Endothelial cell of umbilical vein (primary cell): ENCODE measurements at places on chromosomes 6 and 20. TPM values are rescaled to one million over a fixed set of nuclear protein-coding genes. Genes with fewer than 3 reads are reported as not detected.
A peak's percentile ranks its signal among the peaks of the same experiment; 100 is the strongest.

DNA sequence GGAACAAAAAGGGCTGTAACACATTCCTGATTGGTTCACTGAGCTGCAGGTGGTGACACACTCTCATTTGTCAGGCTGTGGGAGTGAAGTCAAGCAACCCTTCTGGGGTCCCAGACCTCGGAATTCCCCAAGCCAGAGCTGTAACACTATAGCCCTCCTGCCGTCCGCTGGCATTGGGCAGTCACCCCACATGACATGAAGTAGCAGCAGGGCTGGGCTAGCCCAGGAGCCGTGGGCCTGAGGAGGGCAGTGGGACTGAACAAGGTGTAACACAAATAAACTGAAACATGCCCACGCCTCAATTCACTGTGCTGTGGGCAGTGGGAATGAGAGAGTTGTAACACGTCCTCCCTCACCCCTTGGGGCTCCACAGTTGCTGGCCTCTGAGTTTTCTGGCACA, 689.1 kb upstream of the EYS start:
- DNase-seq = no peak

- no peak for DNase-seq
These were observed 225.2 kb downstream of the SMOC2 start for GRCh38 chr6:168666170-168666569.

- DNase-seq = no peak
These were observed 16.3 kb downstream of the WFDC3 start for GRCh38 chr20:45775411-45775810.

DNA sequence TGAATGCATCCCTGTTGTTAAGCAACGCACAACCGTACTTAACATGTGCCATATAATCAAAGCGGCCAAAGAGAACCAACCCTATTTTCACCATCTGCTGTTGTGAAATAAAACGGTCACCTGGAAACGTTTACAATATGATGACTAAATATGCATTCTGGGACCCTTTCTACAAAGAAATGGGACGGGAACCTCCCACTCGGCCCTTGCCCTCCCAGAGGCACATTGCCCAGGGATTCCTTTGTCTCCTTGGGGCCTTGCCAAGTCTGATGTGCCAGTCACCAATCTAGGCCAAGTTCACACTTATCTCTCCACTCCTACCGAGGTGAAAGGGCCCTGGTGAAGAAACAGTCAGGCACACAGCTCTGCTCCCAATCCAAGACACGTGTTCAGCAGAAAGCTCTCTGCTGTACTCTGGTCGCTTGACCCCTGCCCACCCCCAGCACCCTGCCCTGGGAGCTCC, 427.4 kb upstream of the JARID2 start:
- no peak for DNase-seq

Gene BPIFB2
- not detected in 2 replicates for polyA plus RNA-seq

- DNase-seq = no peak
These were observed 51.7 kb downstream of the GFOD1 start for GRCh38 chr6:13435477-13436246.

DNA sequence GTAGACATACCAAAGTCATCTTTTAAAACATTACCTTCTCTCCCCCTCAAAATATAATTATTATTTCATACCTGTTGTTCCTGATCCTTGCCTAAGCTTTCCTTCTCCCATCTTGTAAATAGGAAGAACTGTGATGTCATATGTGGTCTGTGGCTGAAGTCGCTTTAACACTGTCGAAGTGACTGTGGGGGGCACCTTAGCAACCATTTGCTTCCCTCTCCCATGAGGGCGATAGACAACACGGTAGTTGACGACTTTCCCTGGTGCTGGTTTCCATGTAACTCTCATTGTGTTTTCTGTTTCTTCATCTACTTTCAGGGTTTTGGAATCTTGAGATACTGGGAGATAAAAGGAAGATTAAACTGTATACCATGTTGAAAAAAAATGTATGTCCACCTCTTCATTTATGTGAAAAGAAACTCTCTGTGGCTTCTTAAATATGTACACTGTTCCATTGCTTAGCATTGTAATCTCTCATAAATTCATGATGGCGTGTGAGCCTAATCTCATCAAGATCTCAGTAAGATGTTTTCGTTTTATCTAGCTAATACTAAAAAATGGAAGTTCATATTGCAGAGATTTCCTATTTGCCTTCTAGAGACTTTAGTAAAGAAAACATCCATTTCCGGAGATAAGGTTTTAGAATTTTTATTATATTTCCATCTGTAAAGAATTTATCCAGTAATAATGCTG, 49.5 kb downstream of the COL12A1 start:
- DNase-seq = peak; percentile 73

DNA sequence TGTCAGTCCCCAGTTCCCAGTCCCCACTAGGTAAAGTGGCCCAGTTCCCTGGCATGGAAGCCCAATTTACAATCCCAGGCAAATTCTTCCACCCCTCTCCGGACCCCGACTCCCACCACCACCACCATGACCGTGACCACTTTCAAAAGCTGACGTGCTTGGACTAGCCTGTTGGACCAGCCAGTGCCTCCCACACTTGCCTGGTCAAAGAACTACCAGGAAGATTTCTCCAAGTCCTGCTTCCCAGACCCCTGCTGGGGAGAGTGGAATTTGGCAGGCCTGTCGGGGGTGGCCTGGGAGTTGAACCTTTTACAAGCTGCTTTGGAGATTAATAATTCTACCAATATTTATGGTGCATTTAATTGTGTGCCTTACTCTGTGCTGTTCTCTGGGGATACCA, 1.4 kb upstream of the PTPRT start:
- DNase-seq = no peak

DNA sequence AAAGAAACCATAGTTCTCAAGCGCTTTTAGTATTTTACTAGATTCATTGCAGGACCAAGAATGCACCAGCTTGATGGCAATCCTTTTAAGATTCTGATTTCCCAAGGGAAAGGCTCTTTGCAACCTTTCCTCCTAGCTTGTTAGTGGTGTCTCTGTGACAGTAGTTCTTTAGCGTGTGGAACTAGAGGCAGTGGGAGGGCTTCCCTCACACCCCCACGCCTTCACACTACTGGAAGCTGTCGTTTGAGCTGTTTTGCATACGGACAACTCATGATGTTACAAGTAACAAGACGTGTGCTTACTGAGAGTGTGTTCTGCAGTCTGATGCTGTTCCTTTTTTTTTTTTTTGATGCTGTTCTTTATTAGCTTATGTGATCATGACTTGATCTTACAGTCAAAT, 34.1 kb downstream of the EYA4 start:
- no peak for DNase-seq

GRCh38 chr6:40860443-40860842, 178.6 kb downstream of the UNC5CL start:
- DNase-seq = no peak

Gene HMGCLL1
- not detected in 2 replicates for polyA plus RNA-seq

DNA sequence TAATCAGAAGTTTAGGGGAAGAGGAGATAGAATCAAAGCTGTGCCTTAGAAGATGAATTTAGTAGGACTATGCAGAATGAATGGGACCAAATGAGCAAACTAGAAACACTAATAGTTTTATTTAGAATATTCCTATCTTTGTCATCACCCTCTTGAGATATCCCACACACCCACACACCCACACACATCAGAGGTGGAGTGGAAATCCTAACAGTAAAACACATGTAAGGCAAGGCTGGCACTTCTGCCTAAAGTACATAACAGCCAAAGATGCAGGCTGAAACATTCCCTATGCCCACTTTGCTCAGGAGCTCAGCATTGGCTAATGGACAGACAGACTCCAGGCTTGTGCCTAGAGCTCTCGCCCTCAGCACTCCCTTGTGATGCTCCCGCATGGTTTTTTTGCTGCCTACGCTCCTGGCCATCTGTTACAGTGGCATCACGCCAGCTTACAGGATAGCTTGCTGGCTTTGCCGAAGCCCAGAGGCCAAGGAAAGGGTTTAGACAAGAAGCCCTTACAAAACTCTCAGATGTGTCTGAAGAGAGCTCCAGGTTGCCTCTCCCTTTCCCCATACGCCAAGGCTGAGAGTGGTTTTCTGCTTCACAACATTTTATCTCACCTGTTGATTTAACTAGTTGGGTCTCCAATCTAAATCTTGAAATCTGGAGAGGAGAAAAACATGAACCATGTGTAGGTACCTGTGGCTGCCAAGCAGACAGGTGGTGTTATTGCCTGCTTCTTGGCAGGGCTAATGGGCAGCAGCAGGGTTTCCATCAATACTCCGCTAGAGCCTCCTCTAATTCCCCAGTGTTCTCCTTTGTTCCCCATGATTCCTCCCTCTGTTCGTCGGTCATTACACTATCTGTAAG, 282.6 kb upstream of the ID4 start:
- no peak for DNase-seq

Gene AGPAT1
- polyA plus RNA-seq = 132 and 151 TPM in 2 replicates

DNA sequence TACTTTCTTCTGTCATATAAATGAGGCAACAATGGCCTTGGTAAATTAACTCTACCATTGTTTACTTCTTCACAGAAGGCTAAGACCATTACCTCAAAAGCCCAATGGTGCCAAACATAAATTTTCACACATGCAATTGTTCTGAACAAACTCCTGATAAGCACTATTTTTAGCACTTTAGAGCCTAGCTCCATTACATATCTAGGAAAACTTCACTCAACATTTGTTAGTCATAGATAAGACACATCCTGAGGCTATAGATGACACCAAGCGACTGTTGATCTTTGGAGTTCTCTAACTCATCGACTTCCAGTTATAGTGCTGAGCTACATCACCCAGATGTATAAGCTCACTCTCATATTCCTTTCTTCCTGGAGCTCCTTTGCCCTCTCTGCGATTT, 245.9 kb downstream of the EYS start:
- peak; percentile 14 for DNase-seq

DNA sequence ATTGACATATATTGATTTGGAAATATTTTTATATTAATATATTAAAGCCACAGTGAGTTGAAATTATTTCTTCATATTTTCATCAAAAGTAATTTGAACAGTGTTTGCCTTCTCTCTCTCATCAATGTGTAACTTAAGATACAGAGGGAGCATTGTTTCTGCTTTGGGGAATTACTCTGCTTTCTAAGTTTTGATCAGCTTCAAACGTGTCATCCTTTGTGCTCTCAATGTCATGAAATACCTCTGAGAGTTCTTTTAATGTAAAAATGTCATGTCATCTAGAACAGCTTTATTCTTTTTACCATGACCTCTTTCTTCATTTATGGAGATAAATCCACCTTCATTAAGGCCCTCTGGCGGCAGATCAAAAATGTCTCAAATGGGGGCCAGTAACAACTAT, 259.4 kb upstream of the STXBP5 start:
- DNase-seq = no peak

GRCh38 chr20:33693741-33694638, 7.8 kb upstream of the E2F1 start:
- DNase-seq = no peak

Gene EPB41L1
- polyA plus RNA-seq = 6.1 and 18.9 TPM in 2 replicates

- no peak for DNase-seq
These were observed 37.2 kb downstream of the SEL1L2 start for GRCh38 chr20:13953227-13953626.

GRCh38 chr6:141110481-141110880, 1022.2 kb upstream of the GJE1 start:
- peak; percentile 20 for DNase-seq

- DNase-seq = no peak
These were observed 34.1 kb downstream of the BANF2 start for GRCh38 chr20:17733767-17734304.

DNA sequence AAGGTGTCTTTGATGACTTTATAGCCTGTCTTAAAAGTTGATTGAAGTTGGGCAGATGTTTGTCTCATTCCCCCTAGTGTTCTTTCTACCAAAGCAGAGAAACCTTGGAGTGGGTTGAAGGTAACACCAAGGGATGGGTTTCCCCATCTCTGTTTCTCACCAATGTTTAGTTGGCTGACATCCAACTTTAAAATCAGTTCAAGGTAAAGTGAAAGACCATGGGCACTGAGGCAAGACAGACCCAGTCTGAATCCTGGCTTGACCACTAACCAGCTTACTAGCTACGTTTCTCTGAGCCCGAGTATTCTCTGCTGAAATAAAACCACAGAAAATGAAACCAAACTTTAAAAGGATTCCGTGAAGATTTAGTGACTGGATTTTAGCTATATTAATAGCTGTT, 258.9 kb downstream of the KIF16B start:
- no peak for DNase-seq

Gene HLA-DQA1
- not detected in 2 replicates for polyA plus RNA-seq

Gene NRSN1
- polyA plus RNA-seq = not detected in 2 replicates

DNA sequence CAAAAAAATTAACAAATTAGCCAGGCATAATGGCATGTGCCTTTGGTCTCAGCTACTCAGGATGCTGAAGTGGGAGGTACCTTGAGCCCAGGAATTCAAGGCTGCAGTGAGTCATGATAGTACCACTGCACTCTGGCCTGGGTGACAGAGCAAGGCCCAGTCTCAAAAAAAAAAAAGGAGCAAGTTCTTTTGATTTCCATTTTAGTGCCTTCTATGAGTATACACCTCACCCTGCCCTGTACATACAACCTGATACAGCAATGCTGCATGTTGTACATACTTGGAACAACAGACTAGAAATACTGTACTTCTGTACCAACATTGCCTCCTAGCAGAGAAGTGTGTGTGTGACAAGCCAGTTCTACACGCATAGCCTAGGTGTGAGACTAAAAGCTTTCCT, 97.3 kb upstream of the CARMIL1 start:
- DNase-seq = no peak

- DNase-seq = no peak
These were observed 134.4 kb downstream of the OR2B2 start for GRCh38 chr6:27777614-27778355.

Gene ECT2L
- polyA plus RNA-seq = not detected in 2 replicates

Gene WFDC5
- not detected in 2 replicates for polyA plus RNA-seq

Gene RBBP9
- polyA plus RNA-seq = 8.5 and 9.1 TPM in 2 replicates

GRCh38 chr6:160285541-160286105, 27.0 kb upstream of the SLC22A2 start:
- DNase-seq = no peak

GRCh38 chr6:80156221-80156620, 49.8 kb downstream of the BCKDHB start:
- no peak for DNase-seq

Gene LINC00237
- not detected in 2 replicates for polyA plus RNA-seq

GRCh38 chr20:38872491-38873049, 53.6 kb upstream of the FAM83D start:
- no peak for DNase-seq

Gene BLOC1S5
- polyA plus RNA-seq = 3.1 and 3.9 TPM in 2 replicates

Gene TP53TG5
- not detected in 2 replicates for polyA plus RNA-seq

Gene NRM
- polyA plus RNA-seq = 33.8 and 36.7 TPM in 2 replicates

Gene CEBPB
- polyA plus RNA-seq = 3.7 and 4.6 TPM in 2 replicates

DNA sequence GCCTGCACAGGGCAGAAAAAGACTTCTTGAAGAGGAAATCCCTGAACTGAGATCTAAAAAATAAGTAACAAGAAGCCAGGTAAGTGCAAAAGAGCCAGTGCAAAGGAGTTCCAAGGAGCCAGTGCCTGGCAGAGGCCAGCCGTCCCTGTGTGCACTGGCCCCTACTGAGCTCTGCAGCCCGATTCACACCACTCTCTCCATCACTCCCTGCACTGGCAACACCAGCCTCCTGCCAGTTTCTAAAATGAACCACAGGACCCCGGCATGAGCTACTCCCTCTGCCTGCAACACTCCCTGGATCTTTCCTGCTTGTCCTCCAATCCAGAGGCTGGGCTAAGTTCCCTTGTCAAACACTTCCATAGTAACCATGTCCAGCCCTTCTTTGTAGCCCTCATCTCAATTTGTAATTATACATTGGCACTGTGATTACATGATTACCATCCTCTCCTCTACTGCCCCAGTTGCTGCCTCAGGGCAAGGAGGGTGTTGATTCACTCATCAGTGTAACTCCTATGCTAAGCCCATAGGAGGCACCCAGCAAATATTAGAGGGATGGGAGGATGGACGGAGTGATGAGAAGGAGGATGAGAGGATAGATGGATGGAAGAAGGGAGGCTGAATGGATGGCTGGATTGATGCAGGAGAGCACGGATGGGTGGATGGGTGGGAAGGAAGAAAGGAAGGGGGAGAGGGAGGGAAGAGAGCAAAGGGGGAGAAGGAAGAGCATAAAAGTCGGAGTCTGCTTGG, 49.3 kb downstream of the SIRPA start:
- DNase-seq = no peak
